ENCODE measurements at places on chromosomes 5 and 9.

GRCh38 chr5:66642538-66642937 is 46.3 kb downstream of the MAST4 start:
- H3K27ac ChIP-seq = no peak overlapping the region
- H3K36me3 ChIP-seq = no peaks in the 10 kb centered on the region
- H3K4me3 ChIP-seq = no peak overlapping the region
- no peak for DNase-seq
- H3K4me1 ChIP-seq = no peaks in the 10 kb centered on the region

DNA sequence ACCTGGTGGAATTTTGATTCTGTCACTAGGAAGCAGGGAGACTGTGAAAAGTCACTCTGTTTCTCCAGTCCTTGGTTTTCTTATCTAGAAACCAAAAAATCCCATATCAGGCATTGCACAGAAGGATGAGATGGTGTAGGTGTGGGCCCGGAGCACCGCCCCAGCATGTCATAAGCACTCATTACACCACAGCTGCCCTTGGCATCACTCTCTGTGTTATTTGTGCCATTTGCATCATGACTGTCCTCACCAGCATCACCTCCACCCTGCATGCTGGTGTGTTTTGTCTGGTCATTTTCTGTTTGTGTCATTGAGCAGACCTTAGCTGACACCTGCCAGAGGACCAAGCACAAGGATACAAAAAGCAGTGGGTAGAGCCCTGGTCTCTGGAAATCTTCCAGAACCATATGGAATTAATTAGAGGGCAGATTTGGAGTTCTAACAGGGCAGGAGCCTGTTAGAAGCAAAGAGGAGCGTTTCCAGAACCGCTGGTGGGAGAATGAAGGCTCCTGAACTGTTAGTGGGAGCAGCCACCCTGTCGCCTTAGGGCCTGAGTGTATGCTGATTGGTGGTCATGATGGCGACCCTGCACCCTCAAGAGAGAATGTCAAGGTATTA is 99.3 kb downstream of the AMBP start:
- no peak overlapping the region for H3K4me3 ChIP-seq
- no peaks in the 10 kb centered on the region for H3K27me3 ChIP-seq
- H3K36me3 ChIP-seq = no peaks in the 10 kb centered on the region
- H3K4me1 ChIP-seq = peaks cover 8% of the 10 kb centered on the region
- no peak overlapping the region for H3K27ac ChIP-seq

DNA sequence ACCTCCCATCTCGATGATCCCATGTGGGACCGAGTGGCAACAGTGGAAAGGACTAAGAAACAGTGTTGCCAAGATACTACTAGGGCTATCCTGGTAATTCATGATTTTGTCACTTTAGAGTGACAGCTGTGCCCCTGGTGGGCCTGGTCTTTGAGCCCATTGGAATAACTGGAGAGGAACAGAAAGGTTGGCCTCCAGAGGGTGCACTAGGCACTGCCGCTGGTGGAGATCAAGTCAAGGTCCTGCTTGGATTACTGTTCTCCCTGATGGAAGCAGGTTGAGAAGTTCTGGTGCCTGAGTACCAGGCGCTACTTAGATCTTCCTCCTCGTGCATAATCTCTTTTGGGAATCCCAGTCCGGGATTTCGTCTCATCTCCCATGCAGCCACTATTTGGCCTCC is 129.6 kb downstream of the SEC61B start:
- H3K4me1 ChIP-seq = no peaks in the 10 kb centered on the region
- no peaks in the 10 kb centered on the region for H3K27me3 ChIP-seq
- H3K27ac ChIP-seq = no peak overlapping the region
- H3K4me3 ChIP-seq = no peak overlapping the region
- no peaks in the 10 kb centered on the region for H3K36me3 ChIP-seq

DNA sequence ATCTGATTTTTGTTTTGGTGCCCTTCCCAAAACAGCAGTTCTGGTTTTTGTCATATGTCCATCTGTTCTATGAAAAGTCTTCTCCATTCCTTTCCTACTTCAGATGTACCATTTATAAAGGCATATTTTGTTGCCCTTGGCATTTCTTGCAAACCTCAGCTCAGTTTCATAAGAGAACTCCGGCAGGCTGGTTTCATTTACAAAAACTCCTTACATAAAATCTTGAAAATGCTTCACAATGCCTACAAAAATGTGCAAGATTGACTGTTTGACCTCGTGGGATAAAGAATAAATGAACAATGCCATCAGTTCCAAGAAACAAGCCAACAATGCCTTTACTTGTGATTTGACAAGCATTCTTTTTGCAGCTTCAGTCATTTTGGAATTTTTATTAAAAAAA is 39.1 kb upstream of the CTNNAL1 start:
- no peak for DNase-seq
- peaks cover 5% of the 10 kb centered on the region for H3K4me1 ChIP-seq
- H3K4me3 ChIP-seq = no peak overlapping the region
- no peaks in the 10 kb centered on the region for H3K27me3 ChIP-seq
- H3K27ac ChIP-seq = peak overlapping the region; percentile 20

DNA sequence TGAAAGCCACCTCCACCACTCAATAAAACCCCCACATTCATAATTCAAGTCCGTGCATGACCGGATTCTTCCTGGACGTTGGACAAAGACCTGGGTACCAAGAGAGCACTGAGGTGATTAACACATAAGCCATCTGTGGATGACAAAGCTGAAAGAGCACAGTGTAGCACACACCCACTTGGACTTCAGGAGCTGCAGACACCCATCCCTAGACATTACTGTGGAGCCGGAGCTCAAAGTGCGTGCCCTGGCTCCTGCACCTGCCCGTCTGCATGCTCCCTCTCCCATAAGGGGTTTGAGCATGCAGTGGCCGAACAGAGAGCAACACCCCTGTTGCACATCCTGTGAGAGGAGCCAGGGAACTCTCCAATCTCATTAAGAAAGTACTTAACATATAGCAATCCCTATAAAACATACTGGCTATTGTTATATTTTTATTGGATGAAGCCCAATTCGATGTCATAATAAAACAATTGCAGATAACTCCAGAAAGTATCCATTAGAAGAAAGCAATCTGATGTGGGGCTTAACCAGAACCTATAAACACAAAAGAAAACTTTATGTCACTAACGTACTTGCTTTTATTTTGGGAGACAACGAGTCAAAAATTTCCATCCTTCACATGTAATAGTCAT is 1174.2 kb upstream of the C9orf72 start:
- H3K27me3 ChIP-seq = no peaks in the 10 kb centered on the region
- no peak overlapping the region for H3K27ac ChIP-seq
- DNase-seq = no peak
- no peaks in the 10 kb centered on the region for H3K4me1 ChIP-seq
- no peaks in the 10 kb centered on the region for H3K36me3 ChIP-seq
- H3K4me3 ChIP-seq = no peak overlapping the region

GRCh38 chr5:174608631-174609097 is 115.7 kb upstream of the MSX2 start:
- H3K27me3 ChIP-seq = no peaks in the 10 kb centered on the region
- no peaks in the 10 kb centered on the region for H3K4me1 ChIP-seq
- H3K27ac ChIP-seq = no peak overlapping the region
- no peak for DNase-seq
- peak overlapping the region; percentile 54 for H3K4me3 ChIP-seq

- H3K27ac ChIP-seq = no peak overlapping the region
- DNase-seq = no peak
- no peak overlapping the region for H3K4me3 ChIP-seq
- no peaks in the 10 kb centered on the region for H3K36me3 ChIP-seq
- no peaks in the 10 kb centered on the region for H3K27me3 ChIP-seq
- H3K4me1 ChIP-seq = no peaks in the 10 kb centered on the region
Observed at GRCh38 chr9:114791736-114792135, 14.1 kb downstream of the TNFSF15 start.

- H3K27ac ChIP-seq = no peak overlapping the region
- no peak for DNase-seq
- H3K36me3 ChIP-seq = no peaks in the 10 kb centered on the region
- H3K4me3 ChIP-seq = no peak overlapping the region
- no peaks in the 10 kb centered on the region for H3K4me1 ChIP-seq
Observed at GRCh38 chr5:103249068-103249467, 9.5 kb upstream of the MACIR start.

GRCh38 chr5:29277642-29278041 is 1915.8 kb upstream of the CDH6 start:
- no peak overlapping the region for H3K4me3 ChIP-seq
- H3K4me1 ChIP-seq = no peaks in the 10 kb centered on the region
- no peak overlapping the region for H3K27ac ChIP-seq
- no peaks in the 10 kb centered on the region for H3K27me3 ChIP-seq
- DNase-seq = no peak
- H3K36me3 ChIP-seq = no peaks in the 10 kb centered on the region

GRCh38 chr9:137459601-137460362 is 648 bp upstream of the NSMF start:
- no peak for DNase-seq
- peaks cover 5% of the 10 kb centered on the region for H3K36me3 ChIP-seq
- H3K27ac ChIP-seq = peak overlapping the region; percentile 61
- no peaks in the 10 kb centered on the region for H3K27me3 ChIP-seq

DNA sequence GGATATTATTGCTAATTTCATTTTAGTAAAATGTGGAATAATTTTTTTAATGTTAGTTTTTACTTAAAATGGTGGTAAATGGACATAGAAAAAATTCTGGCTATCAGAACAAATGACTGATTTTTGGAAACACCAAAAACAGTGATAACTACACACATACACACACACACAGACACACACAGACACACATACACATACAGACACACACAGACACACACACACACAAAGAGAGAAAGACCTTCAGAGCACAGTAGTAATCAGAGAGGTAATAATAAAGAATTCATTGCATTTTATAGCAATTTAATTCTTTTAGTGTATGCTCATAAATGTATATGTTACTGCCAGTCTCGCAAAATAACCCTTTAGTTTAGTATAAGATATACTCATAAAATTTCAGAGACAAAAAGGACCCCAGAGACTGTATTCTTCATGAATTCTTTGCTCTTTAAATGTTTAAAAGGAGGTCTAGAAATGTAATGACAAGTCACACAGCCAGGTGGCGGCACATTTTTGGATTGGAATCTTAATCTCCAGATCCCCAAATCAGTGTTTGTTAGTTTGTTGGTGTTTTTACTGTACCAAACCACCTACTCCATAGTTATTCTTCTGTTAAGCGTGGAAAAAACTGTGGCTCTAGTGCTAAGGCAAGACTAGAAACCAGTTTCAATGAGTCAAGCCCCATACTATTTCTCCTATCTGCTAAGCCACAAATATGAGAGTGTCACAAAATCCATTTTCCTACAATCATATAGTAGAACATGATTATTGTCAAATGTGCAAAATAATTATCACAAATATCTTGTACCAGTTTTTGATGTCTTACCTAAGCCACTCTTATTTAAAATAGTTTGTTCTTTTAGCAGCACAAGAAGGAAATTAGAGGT is 109.9 kb downstream of the EDIL3 start:
- no peak overlapping the region for H3K4me3 ChIP-seq
- H3K4me1 ChIP-seq = no peaks in the 10 kb centered on the region
- no peak overlapping the region for H3K27ac ChIP-seq
- H3K36me3 ChIP-seq = no peaks in the 10 kb centered on the region
- DNase-seq = no peak

DNA sequence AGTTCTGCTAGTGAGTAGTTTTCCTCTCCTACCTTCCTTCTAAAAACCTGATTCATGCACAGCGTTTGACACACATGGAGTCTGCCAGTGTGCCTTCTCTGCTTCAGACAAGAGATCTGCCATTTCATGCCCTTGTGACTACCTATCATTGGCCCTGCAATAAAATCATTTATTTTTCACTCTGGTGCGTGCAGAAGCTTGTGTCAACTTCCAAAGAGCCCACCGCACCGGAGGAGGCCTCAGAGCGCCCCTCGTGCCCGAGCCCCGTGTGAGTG is 13.7 kb downstream of the HNRNPH1 start:
- DNase-seq = no peak
- H3K27me3 ChIP-seq = no peaks in the 10 kb centered on the region
- peaks cover 64% of the 10 kb centered on the region for H3K36me3 ChIP-seq
- H3K4me1 ChIP-seq = peaks cover 3% of the 10 kb centered on the region
- no peak overlapping the region for H3K27ac ChIP-seq

GRCh38 chr5:64874753-64875152 is 106.0 kb downstream of the CWC27 start:
- no peaks in the 10 kb centered on the region for H3K36me3 ChIP-seq
- no peaks in the 10 kb centered on the region for H3K27me3 ChIP-seq
- H3K27ac ChIP-seq = no peak overlapping the region
- H3K4me3 ChIP-seq = no peak overlapping the region
- peaks cover 3% of the 10 kb centered on the region for H3K4me1 ChIP-seq

DNA sequence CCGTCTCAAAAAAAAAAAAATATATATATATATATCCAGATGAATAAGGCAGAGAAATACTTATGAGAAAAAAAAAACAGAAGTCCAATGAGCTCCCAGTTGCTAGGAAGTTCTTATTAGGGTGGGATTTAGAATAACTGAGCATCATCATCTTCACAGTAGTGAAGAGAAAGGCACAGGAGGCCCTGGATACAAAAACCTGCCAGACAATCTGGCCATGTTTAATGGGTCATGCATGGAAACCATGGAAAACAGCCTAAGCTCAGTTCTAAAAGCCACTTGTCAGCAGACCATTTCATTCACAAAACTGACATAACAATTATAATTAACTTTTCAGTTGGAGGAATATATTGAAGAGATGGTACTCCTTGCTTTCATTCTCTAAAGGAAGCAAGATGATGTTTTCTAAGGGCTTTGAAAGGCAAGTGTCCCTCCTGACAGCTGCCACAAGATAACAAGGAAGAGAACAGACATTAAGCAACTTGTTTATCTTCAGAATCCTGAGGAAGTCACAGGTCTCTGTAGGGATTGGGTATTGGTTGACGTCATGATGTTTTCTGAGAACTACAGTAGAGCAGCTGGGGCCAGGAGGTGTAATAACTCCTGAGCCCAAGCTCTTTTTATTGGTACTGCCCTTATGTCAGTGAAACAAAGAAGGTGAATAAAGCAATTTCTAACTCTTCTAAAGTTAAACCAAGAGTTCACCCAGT is 463.1 kb downstream of the DMAC1 start:
- no peaks in the 10 kb centered on the region for H3K4me1 ChIP-seq
- no peaks in the 10 kb centered on the region for H3K27me3 ChIP-seq
- no peaks in the 10 kb centered on the region for H3K36me3 ChIP-seq

DNA sequence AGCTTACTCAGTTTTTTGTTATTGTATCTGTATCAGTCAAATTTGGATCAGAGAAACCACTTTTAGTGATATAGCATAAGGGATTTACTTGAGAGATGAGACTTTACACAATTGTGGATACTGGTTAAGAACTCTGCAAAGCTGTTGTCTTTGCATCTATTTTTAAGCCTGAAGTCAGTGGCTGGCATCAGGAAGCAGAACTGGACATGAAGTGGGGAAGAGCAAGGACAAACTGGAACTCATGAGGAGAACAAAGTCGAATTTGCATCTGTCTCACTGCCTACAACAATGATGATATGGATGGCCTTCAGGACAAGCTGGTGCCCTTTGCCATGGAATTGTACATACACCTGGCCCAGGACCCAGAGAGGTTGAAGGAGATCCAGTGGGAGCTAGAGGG is 15.8 kb upstream of the MYORG start:
- DNase-seq = no peak
- H3K36me3 ChIP-seq = no peaks in the 10 kb centered on the region
- no peak overlapping the region for H3K4me3 ChIP-seq
- H3K4me1 ChIP-seq = no peaks in the 10 kb centered on the region
- H3K27ac ChIP-seq = no peak overlapping the region
- no peaks in the 10 kb centered on the region for H3K27me3 ChIP-seq
